ENCODE measurements at places on chromosomes 4 and X. TPM values are rescaled to one million over a fixed set of nuclear protein-coding genes. Genes with fewer than 3 reads are reported as not detected.

The PRRG1 gene
- total RNA-seq, result 19.0 TPM

GRCh38 chr4:15765391-15765790 lies 12.7 kb upstream of the CD38 start:
- no peak for DNase-seq

GRCh38 chr4:95204873-95205272 lies 343.9 kb downstream of the UNC5C start:
- peak; percentile 4 for DNase-seq

GRCh38 chrX:13270360-13270759 lies 49.5 kb downstream of the ATXN3L start:
- DNase-seq, result no peak

DNA sequence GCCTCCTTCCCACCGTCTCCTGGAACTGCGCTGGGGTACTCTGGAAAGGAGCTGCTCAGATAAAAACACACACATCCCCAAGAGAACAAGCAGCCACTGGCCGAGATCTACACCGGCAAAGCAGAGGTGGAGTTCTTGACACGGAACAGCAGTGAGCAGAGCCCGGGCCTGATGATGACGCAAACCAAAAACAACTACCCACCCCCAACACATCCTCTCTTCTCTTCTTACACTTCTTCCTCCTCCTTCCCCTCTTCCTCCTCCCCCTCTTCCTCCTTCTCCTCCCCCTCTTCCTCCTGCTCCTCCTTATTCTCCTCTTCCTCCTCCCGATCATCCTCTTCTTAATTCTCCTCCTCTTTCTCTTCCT lies 4.6 kb downstream of the PNMA5 start:
- DNase-seq, result peak; percentile 10

DNA sequence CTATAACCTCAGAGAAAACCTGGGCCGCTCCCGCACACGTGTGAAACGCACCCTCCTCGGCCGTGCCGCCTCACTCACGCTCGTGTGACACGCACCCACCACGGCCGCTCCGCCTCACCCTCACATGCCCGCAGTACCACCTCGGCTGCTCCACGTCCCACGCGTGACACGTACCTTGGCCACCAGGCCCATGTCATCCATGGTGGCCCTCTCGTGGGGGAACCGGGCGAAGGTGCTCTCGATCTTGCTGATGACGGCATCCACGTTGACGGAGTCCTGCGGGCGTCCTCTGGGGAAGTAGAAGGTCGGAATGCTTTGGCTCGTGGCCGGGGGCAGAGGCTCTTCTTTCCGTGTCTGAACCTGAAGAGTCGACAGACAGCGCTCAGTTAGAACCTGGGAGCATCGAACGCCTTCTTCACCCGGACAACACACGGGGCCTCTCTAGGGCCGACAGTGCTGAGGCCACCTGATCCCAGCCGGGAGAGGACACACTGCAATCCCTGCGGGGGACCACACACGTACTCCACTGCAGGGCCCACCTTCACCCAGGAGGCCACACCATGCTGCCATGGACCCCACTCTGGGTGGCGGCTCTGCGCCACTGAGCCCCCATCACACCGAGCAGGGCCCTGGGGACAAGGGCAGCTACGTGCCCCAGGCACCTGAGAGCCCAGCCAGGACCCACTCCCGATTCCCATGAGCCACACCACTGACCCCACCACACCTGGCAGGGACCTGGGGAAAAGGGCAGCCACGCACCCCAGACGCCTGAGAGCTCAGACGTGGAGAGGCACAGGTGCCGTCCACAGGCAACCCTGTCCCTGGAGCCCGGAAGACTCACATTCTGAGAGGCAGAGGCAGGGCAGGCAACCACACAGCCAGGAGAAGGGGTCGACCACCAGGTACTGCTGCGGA lies 25.2 kb downstream of the PPP2R3B start:
- DNase-seq, result no peak

Measured in fibroblast of villous mesenchyme (primary cell).